ENCODE measurements at places on chromosomes 2 and 18.

DNA sequence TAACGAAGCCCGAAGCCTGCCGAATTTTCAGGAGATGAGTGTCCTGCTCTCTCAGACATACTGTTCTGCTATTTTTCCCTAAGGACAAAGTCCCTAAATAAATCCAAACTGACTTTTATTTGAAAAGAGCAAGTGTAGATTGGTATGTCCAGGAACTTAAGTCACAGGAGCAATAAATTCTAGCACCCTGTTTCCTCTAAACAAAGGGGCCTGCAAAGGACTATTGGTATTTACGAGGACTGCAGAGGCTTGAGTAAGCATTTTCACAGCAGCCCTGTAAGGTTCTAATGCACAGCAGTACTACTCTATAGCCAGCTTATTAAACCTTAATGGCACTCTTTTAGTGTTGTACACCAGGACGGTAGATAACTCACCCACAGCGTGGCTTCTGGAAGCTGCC lies 740.3 kb downstream of the NRXN1 start:
- DNase-seq, result no peak

DNA sequence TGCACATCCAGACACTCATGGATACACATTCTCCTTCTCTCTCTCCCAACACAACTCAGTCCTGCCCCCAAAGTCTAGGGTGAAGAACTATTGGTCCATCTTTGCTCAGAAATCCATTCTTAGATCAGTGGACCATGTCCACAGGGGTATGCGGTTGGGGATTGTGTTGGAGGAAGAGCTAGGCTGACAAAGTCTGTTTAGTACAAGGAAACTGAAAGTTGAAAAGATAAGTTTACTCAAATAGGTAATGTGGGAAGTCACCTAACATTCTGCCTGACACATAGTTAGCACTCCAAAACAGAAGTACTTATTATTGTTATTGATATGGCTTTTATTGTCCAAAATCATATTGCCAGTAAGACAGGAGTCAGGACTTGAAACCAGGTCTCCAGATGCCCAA lies 55.9 kb downstream of the ALK start:
- DNase-seq, result no peak

DNA sequence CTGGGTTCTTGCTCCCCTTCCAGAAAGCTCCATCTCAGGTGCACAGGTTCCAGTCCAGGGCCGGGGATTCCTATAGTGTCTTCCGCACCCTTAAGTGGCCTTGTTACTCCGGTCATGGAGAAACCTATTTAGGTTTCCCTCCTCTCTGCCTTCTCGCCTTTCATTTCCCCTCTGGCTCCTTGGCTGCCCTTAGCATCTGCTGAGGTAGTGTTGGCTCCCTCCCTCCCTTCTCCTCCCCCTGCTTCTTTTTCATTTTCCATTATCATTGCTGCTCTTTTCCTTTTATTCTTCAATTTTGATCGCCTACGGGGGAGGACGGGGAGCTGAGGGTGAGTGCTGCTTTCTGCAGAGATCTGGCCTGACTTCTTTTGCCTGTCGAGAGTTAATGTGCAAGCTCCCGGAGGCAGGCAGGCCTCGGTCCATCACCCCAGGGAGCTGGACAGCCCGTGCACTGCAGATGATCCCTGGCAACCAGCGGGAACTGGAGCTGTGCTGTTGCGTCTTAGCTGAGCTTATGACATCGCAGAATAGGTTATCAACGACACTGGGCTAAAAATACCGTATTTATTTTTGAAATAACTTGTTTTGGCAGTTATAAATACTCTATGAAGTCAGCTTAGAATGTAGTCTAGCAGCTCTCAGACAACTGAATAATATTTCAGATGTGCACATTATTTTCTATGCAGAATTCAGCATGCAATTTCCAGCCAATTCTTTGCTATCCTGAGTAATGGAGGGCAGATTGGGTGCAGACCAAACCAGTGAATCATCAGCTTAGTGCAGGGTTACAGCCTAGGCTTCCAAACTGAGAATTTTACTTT lies 141.9 kb downstream of the SLC4A3 start:
- DNase-seq, result no peak

GRCh38 chr2:189267925-189268579 lies 88.5 kb upstream of the COL5A2 start:
- DNase-seq, result no peak

DNA sequence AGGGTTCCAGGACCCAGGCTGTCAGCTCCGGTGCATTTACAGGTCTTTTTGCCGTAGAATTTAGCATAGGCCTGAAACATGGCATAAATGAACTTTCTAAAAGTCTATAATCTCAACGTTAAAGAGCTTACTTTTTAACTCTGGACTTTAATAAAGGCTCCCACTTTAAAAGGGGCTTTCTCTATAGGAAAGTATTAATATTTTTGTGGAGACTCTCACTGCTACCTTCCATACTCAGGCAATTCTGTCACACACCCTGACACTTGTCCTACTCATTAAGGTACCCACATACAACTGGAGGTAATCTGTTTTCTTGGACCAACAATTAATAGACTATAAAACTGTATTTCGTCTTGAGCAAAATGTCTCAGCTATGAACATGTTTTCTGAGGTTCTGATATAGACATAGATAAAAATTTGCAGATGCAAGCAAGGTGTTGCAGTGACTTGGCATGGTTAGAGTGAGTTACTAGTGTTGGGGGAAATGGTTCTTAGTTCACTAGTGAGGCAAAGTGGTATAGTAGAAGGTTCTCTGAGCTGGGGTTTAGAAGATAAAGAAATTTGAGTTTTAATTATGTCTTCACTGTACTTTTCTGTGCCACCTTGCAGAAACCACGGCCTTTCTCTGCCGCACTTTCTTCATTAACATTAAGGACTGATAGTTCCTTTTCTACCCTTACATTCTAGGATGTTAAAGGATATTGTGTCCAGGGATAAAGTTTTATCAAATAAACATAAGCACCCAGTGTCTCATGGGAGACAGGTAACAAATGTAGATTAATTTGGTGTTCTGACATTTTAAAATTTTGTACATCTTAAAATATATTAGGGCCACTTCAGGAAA lies 10.8 kb upstream of the NR4A2 start:
- no peak for DNase-seq

GRCh38 chr2:165843351-165843750 lies 49.3 kb upstream of the GALNT3 start:
- DNase-seq, result no peak

DNA sequence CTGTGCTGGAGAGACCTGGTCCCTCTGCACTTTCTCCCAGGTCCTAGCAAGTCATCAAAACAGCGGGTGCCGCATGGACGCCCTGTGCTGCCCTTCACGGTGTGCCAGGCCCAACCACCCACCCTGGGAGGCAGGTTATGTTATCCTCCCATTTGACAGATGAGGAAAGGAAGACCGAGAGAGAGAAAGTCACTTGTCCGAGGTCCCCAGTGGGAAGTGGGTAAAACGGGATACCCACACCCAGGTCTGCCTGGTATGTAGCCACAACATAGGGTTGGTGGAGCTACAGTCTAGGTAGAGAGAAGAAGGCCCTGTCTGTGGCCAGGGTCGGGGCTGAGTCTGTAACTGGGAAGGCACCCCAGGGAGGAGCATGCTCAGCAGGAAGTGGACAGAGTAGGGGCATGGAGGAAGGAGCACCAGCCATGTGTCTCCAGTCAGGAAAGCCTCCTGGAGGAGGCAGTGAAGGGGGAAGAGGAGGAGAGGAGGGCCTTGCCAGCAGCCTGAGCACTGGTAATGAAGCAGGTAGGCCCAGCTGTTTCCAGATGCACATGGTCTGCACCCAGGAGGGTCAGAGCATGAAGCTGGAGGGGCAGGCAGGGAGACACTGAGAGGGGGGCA lies 98.4 kb downstream of the ZFP36L2 start:
- DNase-seq, result no peak

GRCh38 chr18:13623348-13623747 lies 103.0 kb downstream of the FAM210A start:
- DNase-seq, result no peak

DNA sequence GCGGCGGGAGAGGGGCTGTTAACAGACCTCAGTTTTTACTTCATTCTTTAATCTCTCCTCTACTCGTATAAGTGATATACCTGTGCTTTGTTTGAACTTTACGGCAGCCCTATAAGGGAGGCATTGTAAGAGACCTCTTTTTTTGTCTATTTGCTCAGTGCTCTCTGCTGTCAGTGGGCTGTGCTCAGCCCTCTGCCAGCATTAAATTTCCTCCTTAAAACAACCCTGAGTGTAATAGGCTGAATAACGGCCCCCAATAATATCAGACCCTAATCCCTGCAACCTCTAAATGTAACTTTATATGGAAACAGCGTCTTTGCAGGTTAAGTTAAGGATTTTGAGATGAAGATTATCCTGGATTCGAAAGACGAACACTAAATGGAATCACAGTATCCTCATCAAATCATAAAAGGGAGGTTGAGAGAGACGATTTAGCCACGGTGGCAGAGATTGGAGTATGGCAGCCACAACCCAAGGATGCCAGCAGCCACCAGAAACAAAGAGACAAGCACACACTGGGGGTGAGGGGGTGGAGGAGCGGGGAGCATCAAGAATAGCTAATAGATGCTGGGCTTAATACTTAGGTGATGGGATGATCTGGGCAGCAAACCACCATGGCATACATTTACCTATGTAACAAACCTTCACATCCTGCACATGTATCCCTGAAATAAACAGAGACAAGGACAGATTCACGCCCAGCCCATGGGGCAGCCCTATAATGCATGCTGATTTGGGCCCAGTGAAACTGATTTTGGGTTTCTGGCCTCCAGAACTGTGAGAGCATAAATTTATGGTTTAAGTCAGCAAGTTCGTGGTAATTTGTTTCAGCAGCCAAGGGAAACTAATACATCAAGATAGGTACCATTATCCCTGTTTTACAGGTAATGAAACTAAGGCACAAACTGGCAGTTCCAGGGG lies 894 bp upstream of the FARSB start:
- DNase-seq, result no peak

- DNase-seq, result no peak
Measured at GRCh38 chr2:43326101-43326825, 99.9 kb upstream of the ZFP36L2 start.

DNA sequence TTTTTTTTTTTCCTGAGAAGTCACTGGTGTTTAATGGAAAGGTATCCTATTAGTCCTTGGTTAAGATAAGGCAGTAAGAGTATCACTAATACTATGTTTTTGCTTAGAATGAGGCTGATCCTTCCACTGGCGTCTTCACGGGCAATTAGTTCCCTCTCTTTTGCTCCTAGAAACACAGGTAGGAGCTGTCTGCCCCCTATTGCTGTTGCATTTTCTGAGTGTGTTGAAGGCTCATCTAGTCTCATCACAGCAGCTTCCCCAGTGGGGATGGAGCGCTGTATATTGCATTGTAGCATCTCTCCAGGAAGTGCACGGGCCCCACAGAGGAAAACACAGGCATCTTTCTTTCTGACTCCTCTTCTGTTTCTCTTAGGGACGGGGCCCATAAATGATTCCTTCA lies 145.0 kb downstream of the NAPG start:
- DNase-seq, result no peak

- DNase-seq, result no peak
Measured at GRCh38 chr2:237725661-237726060, 72.9 kb upstream of the RBM44 start.

DNA sequence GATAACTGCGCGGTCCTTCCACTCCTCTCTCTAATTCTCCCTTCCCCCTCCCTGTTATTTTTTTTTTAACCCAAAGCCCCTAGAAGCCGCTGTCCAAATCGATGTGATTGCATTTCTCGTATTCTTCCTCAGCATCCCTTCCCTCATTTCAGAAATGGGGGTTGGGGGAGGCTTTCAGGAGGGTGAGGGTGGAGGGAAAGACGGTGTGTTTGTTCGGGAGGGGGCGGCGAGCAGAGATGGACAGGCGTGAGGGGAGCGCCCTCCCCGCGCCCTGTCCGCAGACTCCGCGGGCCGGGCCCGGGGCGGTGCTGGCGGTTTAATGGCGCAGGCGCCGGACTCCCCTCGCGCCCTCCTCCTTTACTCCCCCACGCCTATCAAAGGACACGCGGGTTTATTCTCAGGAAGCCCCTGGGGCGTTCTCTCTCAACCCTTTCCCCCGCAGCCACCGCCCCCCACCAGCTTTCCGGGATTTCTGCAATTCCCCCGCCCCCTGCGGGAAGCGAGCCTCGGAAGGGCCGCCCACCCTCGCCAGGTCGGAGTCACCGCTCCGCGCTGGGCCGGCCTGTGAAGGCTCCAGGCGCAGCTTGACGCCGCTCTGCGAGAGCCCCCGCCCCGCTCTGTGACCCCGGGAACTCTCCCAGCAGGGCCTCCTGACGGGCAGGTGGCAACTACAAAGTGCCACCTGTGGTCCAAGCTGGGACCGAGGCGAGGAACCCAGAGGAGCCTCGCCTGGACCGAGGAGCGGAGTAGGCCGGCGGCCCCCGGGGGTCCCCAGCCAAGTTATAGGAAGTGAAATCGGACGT lies 981 bp downstream of the ST8SIA3 start:
- no peak for DNase-seq

GRCh38 chr2:225274751-225275150 lies 124.8 kb upstream of the NYAP2 start:
- no peak for DNase-seq

GRCh38 chr2:179932786-179933185 lies 71.4 kb upstream of the ZNF385B start:
- no peak for DNase-seq

- DNase-seq, result no peak
Measured at GRCh38 chr2:217614498-217614897, 388.3 kb downstream of the TNS1 start.

GRCh38 chr2:73937899-73938298 lies 11.2 kb downstream of the DGUOK start:
- DNase-seq, result no peak

GRCh38 chr2:190947711-190948251 lies 66.2 kb downstream of the STAT1 start:
- DNase-seq, result no peak

- no peak for DNase-seq
Measured at GRCh38 chr2:97708048-97708380, 5.4 kb upstream of the ZAP70 start.

- DNase-seq, result no peak
Measured at GRCh38 chr18:63681449-63682340, 20.0 kb upstream of the SERPINB3 start.

GRCh38 chr2:239472235-239472775 lies 71.5 kb upstream of the HDAC4 start:
- DNase-seq, result no peak

GRCh38 chr2:219642465-219643083 lies 15.1 kb downstream of the SLC4A3 start:
- peak; percentile 79 for DNase-seq

GRCh38 chr18:35371412-35372195 lies 5.5 kb downstream of the ZNF396 start:
- DNase-seq, result no peak

GRCh38 chr2:120357768-120358167 lies 11.8 kb downstream of the INHBB start:
- DNase-seq, result no peak

- DNase-seq, result no peak
Measured at GRCh38 chr2:237874585-237875161, 15.2 kb downstream of the RAMP1 start.

- no peak for DNase-seq
Measured at GRCh38 chr18:11156978-11157377, 7.6 kb upstream of the PIEZO2 start.

GRCh38 chr2:18045230-18045629 lies 166.8 kb downstream of the KCNS3 start:
- no peak for DNase-seq

GRCh38 chr2:11009891-11010290 lies 98.2 kb downstream of the KCNF1 start:
- no peak for DNase-seq
